Stimulated activated CD4-positive, alpha-beta T cell treated with anti-CD3 and anti-CD28 coated beads, Interleukin-4, amount 100 ng/mL, for 1 hour (primary cell): ENCODE measurements at places on chromosomes 3 and 15.

DNA sequence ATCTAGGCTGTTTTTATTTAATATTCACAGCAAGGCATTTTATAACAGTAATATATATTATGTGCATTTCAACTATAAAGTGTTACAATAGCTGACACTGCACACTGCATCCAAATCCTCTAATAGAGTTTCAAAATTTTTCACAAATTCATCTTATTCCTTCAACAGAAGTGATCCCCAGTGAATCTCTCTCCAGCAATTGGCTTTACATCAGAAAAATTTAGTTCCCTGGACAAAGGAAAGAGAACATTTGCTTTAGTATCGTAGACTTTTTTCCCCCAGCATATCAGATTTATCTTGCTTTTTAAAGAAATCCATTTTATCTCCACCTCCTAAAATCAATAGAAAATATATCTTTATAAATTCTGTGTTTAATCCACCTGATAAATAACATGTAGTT lies 868.6 kb downstream of the TBL1XR1 start:
- no peak for DNase-seq

- no peak for DNase-seq
Observed at GRCh38 chr15:83549623-83550022, 102.5 kb downstream of the SH3GL3 start.

- no peak for DNase-seq
Observed at GRCh38 chr3:62968128-62968527, 92.9 kb upstream of the CADPS start.

DNA sequence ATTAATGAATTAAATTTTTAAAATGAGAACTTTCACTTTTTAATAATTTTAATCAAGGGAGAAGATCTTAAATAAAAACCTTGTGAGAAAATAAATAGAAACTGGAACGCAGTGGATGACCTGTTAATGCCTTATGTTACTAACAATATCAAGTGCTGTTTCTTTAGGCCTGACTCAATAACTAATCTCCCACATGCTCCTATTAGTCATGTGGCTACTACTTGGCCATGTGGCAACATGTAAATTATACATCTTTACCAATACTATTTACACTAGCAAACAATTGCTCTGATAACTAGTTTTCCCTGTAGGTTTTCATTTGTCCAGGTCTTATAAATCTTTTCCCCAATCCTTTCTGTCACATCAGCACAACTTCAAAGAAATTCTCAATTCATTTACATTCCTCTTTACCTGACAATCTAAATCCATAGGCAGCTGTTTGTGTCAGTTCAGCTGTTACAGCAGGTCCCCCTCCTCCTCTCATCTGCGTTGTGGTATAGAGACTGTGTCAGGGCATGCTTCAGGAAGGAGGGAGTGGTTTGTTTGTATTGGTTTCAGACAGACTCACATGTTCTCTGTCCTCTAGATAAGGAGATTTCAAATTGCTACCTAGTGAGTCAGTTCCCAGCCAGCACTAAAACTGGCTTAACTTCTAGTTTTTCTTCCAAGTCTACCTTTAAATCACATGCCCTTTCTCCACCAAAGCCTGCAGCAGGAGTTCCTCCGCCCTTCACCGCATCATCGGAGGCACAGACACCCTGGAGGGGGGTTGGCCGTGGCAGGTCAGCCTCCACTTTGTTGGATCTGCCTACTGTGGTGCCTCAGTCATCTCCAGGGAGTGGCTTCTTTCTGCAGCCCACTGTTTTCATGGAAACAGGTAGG lies 11.3 kb upstream of the C3orf52 start:
- no peak for DNase-seq

GRCh38 chr3:168330983-168331382 lies 235.3 kb upstream of the GOLIM4 start:
- no peak for DNase-seq

DNA sequence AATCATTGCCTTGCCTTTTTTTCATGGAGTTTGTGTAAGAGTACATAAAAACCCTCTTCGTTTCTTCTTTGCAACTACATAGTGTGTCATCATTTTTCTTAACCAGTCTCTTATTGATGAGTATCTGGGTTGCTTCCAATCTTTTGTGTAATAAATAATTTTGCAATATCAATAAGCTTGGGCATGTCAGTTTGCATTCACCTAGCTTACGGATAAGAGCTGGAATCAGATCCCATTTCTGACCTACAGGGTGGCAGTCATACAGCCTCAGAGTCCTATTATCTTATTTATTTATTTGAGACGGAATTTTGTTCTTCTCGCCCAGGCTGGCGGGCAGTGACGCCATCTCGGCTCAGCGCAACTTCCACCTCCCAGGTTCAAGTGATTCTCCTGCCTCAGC lies 18.3 kb downstream of the ANP32A start:
- DNase-seq = no peak

GRCh38 chr3:127275287-127275781 lies 12.5 kb downstream of the PRR20G start:
- no peak for DNase-seq

DNA sequence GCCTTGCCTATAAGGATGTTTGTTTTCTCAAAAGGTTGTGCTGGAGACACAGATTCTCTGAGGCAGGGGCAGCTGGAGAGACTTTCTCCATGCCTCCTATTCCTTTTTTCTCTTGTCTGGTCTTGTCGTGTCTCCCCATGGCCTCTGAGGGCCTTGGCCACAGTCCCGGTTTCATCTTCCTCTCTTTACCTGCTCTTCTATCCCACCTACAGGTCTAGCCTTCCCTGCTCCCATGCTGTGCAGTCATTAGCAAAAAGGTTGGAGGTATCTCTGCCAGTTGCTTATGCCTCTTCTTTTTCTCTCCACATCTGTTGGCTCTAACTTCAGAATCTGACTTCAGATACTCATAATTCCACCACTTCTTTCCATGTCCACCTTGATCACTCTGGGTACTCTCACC lies 191.1 kb downstream of the IL20RB start:
- no peak for DNase-seq

GRCh38 chr3:61872077-61872706 lies 310.8 kb downstream of the PTPRG start:
- no peak for DNase-seq

DNA sequence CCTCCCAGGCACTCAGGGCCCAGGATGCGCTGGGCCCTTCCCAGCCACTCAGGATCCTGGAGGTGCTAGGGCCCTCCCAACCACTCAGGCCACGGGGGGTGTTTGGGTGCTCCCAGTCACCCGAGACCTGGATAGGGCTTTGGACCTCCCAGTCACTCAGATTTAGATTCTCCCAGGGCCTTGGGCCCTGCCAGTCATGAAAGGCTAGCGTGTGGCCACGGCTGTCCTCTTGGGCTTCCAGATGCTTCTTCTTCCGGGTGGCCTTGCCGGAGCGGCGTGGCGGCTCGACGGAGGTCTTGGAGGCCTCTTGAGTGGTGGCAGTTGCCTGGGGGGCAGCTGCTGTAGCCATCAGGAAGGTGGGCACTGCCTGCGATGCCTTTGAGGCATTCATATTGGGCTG lies 2.8 kb downstream of the MAGEL2 start:
- no peak for DNase-seq

DNA sequence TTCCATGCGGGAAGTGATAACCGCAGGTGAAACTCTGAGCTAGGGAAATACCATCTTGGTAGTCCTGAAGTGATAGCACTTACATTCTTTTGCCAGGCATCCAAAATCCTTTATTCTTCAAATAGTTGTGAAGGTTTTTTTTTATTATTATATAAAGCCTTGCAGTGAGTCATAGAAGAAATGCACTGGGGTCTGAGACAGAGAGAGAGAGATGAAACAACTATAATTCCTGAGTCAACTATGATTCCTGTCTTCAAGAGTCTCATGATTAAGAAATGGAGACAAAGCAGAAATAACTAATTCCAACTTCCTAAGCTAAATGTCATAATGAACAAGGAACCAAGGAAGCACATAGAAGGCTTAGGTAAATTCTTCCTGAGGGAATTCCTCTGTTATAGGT lies 495.6 kb downstream of the LPP start:
- DNase-seq = no peak

DNA sequence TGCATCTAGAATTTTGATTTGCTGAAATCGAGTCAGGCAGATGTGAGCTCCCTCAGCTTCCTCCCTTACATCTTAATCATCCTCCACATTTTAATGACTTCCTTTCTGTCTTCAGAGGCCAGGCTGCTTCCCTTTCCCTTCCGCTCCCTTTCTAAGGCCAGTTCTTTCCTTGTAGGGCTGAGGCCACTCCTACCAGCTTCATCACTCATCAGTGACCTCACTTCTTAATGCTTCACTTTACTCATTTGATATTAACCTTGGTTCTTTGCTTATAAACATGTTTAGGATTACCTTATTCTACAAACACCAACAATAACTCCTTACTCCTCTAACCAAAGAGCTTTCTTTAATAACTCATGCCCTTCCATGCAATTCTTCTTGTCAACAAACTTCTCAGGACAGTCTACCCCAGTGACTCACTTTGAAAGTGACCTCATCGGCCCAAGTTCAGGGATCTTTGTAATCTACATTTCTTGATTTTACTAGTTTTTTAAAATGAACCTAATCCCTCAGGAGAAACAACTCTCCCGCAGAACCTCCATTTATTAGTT lies 23.9 kb downstream of the ILDR1 start:
- no peak for DNase-seq

- DNase-seq = no peak
Observed at GRCh38 chr3:41612853-41613252, 349.1 kb downstream of the ULK4 start.

DNA sequence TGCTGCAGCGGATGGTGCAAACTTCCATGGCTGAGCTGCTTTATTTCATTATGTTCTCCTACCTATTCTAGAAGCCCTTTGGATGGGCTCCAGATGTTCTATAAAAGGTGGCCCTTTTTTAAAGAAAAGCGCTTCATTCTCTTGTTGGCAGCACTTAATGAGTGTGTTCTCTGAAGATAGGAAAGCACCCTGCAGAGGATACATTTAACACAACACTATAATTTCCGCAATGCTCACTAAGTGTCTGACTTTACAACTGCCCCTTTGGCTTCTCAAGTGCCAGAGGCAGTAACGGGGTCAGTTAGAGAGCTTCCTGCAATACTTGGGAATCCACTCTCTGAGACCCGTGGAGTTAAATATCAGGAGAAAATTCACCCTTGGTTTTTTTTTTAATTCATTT lies 88.1 kb downstream of the MDFIC2 start:
- no peak for DNase-seq

DNA sequence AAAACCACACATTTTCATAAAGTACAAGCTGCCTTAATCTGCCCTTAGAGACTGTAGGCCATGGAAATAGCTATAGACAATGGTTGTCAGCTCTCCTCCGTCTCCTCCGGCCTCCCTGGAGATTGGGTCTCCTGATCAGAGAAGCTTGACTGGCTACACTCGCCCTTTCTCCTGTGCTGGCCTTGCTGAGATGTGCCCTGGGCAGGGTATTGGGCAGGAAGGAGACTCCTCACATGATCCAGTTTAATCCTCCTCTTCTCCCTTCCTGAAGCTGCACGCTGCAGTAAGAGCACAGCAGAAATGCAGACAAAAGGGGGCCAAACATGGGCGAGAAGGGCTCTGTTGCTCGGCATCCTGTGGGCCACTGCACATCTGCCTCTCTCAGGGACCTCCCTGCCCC lies at the start of gene SLC24A5:
SLC24A5 (plus strand) TSS at position 246 of the 400 bp plus-strand sequence; CDS start at position 301, 55 bp downstream.
- no peak for DNase-seq

DNA sequence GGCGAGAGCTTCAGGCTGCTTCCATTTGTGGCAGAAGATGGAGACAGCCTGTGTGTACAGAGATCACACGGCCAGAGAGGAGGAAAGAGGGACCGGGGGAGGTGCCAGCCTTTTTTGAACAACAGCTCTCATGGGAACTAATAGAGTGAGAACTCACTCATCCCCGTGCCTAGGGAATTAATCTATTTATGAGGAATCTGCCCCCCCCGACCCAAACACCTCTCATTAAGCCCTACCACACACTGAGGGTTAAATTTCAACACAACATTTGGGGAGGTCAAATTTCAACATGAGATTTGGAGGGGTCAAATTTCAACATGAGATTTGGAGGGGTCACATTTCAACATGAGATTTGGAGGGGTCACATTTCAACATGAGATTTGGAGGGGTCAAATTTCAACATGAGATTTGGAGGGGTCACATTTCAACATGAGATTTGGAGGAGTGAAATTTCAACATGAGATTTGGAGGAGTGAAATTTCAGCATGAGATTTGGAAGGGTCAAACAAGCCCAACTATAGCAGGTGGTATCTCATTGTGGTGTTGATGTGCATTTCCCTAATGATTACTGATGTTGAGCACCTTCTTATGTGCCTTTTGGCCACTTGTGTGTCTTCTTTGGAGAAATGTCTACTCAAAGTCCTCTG lies 20.6 kb upstream of the RFTN1 start:
- no peak for DNase-seq

DNA sequence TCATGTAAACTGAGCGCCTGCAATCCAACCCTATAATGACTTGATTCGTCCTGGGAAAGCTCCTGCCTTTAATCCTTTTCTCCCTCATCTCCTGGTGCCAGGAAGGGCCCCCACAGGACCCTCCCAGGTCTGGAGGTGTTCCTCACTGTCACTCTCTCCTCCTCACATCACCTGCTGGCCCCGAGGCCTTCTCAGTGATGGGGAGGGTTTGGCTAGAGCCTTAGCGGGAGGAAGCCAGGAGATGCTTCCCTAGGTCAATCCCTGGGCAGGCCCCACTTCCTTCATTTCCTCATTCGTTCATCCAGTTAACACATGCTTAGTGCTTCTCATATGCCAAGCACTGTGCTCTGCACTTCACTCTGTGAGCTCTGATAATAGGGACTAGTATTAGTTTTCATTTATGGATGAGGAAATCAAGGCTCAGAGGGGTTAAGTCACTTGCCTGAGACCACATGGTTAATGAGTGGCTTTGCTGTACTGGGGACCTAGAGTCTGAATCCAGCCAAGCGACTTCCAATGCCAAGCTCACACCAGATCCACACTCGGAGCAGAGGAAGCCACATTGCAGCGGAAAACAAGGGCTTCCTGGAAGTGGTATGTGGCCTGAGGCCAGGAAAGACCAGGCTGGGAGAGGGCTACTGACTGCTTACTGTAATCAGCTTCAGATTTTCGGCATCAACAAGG lies 50.3 kb upstream of the CHRNB4 start:
- DNase-seq = no peak

DNA sequence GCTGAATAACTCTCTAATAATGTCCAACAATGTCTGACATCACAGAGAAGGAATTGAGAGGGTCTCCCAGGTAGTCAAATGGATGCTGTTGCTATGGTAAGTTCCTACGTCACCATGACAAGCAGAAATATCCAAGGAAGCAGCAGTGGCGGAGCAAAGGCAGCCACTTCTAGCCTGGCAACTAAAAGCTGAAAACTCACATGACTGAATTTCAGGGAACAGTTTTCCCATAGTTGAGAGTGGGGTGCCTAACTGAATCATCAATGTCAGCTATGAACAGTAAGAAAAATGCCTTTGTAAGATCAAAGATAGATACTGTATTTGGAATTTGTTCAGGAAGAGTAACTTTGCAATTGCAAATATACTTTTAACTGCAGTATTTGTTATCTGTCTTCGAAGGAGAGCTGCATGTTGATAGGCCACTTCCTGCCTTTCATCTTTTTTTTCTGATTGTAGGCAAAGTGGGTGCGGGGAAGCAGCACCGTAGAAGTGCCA lies 161.7 kb downstream of the BBX start:
- DNase-seq = no peak

DNA sequence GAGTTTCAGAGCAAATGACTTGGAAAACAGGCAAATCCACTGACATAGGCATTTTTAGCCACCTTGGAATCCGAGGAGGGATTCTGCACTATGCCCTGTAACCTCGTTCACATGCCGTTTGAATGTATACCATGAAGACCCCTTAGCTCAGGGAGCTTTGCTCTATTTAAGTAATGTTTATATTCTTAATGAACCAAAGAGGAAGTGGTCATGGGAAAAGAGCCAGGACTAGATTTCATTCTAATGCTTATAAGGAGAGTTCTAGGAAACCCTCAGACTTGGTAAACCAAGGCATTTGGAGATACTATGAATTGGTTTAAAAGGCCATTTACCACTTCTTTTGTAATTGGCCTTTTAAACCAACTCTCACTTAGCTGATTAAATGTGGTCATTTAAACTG lies 178.9 kb downstream of the IGF1R start:
- DNase-seq = no peak
